ENCODE measurements at places on chromosomes 7 and 10.

- DNase-seq, result no peak
These were observed 353.2 kb upstream of the KLF6 start for GRCh38 chr10:4138146-4138721.

GRCh38 chr7:50121286-50121685, 28.2 kb upstream of the ZPBP start:
- no peak for DNase-seq

DNA sequence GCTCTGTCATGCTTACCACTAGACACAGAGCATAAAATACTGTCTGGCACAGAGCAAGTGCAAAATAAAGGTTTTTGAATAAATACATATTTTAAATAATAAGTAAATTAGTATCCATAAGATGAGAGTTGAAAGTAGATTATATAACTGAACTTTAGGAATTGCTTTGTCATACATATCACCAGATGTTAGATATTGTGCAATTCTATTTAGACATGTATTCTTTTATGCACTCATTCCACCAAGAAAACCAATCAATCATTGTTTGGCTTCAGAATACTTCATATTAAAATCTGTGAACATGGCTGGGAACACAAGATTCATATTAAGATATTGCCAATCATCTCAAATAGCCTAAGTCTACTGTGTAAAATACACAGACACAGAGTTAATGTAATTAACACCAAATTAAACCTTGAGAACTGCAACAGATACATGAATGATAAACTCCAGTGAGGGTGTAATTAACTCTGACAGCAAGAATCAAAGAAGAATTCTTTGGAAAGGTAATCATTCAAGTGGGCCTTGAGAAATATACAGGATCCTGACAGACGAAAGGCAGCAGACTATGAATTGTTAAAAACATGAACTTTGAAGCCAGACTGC, 201.0 kb upstream of the PTN start:
- no peak for DNase-seq

- DNase-seq, result no peak
These were observed 256.9 kb upstream of the MBL2 start for GRCh38 chr10:53029449-53029848.

- peak; percentile 27 for DNase-seq
These were observed 2.0 kb upstream of the HEPACAM2 start for GRCh38 chr7:93228302-93228701.

- no peak for DNase-seq
These were observed 191.7 kb downstream of the LRRN3 start for GRCh38 chr7:111282626-111283025.
